Right hindlimb (tissue), 1 donor: ENCODE measurements at places on chromosomes 13 and 19.
A peak's percentile ranks its signal among the peaks of the same experiment; 100 is the strongest.

GRCh38 chr13:103188713-103189326 lies 122.6 kb upstream of the SLC10A2 start:
- no peak for DNase-seq

GRCh38 chr13:95982144-95982543 lies 71.1 kb downstream of the UGGT2 start:
- DNase-seq: no peak

DNA sequence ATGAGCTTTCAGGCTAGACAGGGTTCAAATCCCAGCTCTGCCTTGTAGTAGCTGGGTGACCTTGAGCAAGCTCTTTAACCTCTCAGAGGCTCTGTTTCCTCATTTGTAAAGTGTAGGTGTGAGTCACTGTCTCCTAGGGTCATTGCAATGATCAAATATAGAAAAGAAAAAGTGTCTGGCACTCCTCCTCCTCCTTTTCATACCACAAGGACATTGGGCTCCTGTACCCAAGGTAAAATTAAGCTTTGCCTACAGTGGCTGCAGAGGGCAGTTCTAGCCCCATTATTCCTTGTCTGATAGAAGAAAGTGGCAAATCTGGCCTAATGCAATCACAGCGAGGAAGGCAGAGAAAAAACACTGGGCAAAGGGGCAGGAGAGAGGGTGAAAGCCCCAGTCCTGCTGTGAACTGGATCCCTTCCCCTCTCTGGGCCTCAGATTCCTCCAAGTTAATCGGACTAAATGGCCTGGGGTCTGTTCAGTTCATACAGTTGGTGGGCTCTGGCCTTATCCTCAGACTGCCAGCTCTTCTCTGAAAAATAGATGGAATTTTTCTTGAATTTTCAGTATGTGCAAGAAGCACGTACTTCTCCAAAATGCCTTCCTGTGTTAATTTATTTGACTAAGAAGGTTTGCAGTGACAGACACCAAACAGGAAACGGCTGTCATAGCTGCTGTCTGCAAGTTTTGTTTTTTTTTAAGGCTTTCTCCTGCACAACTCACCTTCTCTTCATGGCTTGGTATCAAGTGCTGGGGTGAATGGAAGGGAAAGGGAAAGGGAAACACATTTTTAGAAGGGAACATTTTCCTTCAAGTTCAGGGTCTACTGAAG lies 35.3 kb downstream of the RGCC start:
- DNase-seq: no peak

- no peak for DNase-seq
Observed at GRCh38 chr19:33434886-33435705, 61.6 kb downstream of the CEBPG start.

- no peak for DNase-seq
Observed at GRCh38 chr19:44112802-44113137, 429 bp upstream of the ZNF225 start.

- DNase-seq: no peak
Observed at GRCh38 chr19:27774827-27775226, 1438.1 kb downstream of the UQCRFS1 start.

DNA sequence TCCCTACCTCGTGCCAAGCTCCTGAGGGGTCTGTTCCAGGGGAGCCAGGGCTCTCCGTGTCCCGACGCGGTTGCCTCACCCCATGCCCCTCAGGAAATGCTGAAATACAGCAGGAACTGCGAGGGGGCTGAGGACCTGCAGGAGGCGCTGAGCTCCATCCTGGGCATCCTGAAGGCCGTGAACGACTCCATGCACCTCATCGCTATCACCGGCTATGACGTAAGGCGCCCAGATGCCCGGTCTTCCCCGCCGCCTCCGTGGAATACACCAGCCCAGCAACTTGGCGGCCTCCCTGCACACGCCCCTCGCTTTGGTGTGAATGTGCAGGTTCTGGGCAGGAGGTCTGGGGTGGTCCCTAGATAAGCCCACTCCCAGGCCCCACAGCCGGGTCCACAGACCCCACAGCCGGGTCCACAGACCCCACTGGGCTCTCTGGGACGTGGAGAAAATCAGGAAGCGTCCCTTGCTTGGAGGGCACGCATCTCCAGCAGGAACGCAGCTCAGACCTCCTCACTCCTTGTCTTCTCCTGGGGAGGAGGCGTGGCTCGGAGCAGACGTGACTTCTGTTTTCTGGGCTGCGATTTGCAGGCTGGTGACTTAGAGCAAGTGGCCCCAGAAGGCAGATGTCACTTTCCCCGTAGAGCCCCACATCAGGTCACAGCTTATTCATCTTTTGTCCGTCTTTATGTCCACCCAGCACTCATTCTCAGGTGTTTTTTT lies 19.4 kb upstream of the F7 start:
- no peak for DNase-seq

- DNase-seq: no peak
Observed at GRCh38 chr19:54653181-54653809, 9.5 kb upstream of the LILRB4 start.

DNA sequence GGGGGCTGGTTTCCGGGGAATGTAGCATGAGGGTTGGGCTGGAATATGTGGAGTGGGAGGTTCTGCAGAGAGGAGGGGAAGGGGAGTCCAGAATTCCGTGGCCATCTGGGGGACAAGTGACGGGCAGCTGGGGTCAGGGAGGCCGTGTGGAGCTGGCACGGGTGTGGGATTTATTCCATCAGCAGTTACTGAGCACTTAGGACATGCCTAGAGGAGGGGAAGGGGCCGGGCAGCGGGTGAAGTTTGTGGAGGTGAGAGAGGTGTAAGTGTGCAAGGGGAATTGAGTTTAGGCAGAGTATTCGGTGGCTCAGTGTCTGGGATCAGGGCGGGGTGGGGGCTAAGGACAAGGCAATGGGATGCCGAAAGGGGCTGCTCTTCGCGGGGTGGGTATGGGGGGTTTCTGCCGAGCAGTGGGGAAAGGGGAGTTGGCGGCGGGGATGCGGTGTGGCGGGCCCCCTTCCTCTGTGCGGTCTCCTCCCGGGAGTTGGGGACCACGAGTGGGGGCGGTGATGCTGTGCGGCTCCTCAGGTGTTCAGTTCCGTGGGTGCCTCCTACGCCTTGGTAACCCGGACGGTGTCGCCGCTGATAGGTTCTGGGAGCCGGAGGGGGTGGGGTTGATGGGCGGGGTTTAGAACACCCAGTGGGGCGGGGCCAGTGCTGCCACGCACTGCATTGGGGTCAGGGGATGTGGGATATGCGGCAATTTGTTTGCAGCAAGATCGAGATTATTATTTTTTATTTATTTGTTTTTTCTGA lies 5.4 kb downstream of the CCDC61 start:
- DNase-seq: peak; percentile 44

GRCh38 chr19:55133639-55134444 lies 15.2 kb downstream of the TNNT1 start:
- DNase-seq: no peak

DNA sequence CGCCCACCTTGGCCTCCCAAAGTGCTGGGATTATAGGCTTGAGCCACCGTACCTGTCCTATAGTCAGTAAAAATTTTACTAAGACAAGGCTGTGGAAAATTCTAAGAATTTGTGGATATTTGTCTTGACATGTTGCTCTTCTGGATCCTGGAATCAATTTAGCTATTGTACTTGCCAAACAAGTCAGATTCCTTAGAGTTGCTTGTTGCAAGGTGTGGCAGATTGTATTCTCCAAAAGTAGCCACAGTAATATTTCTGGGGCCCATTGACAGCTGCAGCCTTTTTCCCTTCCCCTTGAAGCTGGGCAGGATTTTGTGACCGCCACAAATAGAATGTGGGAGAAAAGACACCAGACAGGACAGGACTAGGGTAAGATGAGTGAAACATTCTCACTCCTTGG lies 98.8 kb upstream of the TMTC4 start:
- DNase-seq: no peak

DNA sequence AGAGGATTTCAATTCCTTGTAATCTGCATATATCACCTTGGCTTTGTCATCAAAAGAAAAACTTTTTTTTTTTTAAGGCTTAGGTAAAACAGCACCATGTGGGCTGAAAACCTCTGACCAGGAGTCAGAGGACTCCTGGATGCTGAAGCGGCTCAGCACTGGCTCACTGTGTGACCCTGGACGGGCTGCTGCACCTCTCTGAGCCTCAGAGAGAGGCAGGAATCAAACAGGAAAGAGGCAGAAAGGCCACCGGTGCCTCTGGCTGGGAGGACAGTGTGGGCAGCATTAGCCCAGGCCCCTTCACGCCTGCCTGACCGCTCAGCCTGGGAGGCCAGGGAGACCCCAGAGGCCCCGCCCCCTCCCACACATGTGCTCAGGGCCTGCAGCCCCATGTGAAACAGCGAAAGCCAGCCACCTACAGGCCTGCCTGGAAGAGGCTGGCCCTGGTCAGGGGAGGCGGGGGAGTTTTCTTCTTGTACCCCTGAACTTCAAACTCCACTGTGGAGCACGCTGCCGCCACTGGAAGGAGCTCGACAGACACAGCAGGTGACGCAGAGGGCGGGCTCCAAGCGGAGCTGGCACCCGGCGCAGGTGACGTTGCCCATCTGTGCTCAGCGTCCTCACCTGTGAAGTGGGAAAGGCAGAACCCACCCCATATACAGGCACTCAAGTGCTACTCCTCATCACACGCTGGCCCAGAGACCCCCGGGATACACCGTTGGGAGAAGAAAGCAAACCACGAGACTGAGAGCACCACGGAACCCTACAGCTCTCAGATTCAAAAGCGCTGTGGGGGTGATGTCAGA lies 39.7 kb downstream of the MLLT1 start:
- no peak for DNase-seq

DNA sequence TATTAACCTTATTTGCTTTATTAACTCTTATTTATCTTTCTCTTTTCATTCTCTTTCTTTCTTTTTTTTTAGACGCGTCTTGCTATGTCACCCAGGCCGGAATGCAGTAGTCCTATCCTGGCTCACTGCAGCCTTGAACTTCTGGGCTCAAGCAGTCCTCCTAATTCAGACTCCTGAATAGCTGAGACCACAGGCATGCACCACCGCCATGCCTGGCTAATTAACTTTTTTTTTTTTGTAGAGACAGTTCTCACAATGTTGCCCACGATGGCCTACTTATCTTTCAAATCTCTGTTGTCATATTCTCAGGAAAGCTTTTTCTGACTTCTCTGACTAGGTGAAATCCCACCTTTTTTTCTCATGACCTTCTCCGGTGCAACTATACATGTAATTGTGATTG lies 7.8 kb upstream of the SPRY2 start:
- no peak for DNase-seq

DNA sequence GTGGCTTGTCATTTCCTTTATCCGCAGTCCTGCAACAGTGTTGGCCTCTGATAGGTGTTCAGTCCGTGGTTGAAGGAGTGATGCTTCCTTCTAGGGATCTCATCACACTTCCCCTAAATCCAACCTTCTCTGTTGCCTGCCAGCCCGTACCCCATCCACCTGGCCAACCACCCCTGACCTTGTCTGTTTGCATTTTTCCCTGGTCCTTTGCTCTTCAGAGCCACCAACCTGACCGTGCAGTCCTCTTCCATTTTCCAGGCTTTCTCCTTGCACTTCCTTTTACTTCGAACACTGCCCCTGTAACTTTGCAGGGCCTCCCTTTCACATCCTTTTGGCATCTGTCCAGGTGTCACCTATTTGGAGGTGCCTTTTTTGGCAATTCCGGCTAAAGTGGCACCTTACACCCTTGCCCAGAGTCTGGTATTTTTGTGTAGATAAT lies 696 bp downstream of the ZNF460 start:
- DNase-seq: peak; percentile 28

DNA sequence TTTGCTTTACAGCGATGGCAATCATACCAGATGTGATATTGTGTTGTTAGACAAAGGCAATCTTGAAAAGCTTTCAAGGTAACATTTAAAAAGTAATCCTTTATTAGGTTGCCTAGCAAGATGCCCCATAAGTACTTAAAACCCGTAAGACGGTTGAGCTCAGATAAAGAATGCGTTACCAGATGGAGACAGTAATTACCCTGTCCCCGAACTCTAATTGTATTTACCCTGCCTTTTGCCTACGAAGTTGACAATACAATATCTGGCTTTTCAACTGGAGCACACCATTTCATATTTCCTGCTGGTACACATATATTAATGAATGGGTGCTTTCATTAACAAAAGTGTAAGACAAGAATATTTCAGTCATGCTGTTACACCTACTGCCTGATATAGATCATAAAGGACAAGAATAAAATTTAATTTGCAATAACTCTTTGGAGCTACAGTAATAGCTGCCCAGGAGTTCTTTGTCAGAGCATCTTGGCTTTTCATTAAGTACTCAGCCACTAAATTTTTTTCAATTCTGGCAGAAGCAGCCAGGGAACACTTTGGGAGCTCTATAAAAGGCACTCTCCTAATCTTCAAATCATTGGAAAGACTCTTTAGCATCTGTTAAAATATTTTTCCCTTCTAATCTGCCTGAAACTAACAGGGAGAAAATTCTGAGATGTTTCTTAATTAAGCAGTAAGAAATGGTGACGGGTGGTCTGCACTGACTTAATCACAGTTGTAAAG lies 63.8 kb downstream of the DCT start:
- DNase-seq: no peak

GRCh38 chr13:39616087-39616694 lies 13.2 kb upstream of the LHFPL6 start:
- DNase-seq: peak; percentile 73

DNA sequence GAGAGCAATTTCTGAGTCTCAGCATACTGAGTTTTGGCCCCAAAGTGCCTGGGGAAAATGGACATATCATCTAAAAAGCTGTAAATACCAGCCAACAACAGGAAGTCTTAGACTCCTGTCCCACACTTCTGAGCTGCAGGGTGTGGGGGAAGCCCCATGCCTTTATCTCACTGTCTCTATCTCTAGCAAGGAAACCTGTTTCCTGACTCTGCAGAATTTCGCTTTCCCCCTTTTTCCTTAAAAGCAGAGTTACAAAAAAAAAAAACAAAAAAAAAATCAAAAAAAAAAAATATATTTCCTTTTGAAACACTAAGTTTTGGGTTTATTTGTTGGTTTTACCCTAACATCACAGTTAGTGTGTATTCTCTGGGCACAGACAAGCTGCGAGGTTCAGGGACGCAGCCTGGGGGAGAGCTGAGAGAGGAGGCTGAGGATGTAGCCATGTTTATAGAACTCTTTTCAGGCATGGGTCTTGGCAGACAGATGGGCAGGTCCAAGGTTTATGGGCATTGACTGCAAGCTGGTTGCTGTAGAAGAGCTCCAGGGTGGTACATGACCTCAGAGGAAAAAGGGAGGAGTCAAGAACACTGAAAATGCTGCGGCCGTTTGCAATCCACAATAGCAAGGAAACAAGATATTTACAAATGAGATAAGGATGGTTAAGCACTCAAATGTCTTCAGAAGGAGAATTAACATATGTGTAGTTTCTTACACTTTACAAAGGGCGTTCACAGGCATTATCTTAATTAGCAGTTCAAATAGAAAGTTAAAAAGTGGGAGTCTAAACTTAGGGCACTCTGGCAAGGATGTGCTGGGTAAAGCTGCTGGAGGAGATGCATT lies 4.9 kb downstream of the MBNL2 start:
- DNase-seq: no peak
